ENCODE measurements at places on chromosomes 6 and 20.

- no peak for DNase-seq
These were observed 58.6 kb upstream of the DACT2 start for GRCh38 chr6:168377856-168378832.

- no peak for DNase-seq
These were observed 191.7 kb upstream of the BTBD3 start for GRCh38 chr20:11726026-11726425.

GRCh38 chr20:62795023-62795761, 1.1 kb upstream of the MRGBP start:
- peak; percentile 45 for DNase-seq

GRCh38 chr6:159801935-159802334, 1.9 kb downstream of the PNLDC1 start:
- DNase-seq = no peak

- DNase-seq = no peak
These were observed 68.0 kb downstream of the AIG1 start for GRCh38 chr6:143128681-143129015.

DNA sequence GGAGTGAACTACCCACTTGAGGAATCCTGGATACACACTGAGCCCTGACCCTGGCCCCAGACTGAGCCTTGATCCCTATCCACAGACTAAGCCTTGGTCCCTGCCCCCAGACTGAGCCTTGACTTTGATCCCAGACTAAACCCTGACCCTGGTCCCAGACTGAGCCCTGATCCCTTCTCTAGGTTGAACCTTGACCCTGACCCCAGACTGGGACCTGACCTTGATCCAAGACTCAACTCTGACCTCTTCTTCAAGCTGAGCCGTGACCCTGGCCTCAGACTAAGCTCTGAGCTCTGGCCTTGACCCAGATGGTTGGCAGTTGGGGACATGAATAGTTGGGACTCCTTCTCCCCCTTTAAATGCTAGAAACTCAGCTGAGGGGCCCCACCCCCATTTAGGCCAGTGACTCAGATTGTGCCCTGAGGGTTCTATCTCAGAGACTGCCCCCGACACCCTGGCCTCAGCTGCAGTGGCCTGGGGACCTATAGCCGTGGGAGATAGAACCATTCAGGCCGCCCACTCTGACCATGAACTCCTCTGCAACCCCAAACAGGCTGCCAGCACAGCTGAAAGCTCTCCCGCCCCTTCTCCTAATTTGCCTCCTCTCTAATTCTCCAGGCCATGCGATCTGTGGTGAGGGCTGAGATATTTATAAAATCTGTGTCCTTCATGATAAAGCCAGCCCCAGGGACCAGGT, 84.7 kb downstream of the DLGAP4 start:
- no peak for DNase-seq

- no peak for DNase-seq
These were observed 16.9 kb downstream of the ZNF217 start for GRCh38 chr20:53576586-53577318.

DNA sequence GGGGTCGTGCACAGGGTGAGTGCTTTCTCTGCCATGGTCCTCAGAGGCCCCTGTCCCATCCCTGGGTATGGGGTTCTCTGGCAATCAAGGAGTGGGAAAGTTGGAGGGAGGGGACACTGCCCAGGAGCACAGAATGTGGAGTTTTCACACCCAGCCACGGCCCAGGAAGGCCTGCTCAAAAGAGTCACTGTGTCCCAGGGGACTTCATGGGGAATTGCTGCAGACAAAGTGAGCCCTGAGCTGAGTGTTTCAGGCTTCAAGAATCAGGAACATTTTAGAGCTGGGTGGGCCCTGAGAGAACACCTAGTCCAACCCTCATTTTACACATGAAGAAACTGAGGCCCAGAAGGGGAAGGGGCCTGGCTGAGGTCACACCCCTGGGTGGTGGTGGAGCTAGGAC, 5.7 kb downstream of the MAPK13 start:
- DNase-seq = no peak

- DNase-seq = peak; percentile 40
These were observed 15.9 kb downstream of the GPR31 start for GRCh38 chr6:167141667-167142432.

DNA sequence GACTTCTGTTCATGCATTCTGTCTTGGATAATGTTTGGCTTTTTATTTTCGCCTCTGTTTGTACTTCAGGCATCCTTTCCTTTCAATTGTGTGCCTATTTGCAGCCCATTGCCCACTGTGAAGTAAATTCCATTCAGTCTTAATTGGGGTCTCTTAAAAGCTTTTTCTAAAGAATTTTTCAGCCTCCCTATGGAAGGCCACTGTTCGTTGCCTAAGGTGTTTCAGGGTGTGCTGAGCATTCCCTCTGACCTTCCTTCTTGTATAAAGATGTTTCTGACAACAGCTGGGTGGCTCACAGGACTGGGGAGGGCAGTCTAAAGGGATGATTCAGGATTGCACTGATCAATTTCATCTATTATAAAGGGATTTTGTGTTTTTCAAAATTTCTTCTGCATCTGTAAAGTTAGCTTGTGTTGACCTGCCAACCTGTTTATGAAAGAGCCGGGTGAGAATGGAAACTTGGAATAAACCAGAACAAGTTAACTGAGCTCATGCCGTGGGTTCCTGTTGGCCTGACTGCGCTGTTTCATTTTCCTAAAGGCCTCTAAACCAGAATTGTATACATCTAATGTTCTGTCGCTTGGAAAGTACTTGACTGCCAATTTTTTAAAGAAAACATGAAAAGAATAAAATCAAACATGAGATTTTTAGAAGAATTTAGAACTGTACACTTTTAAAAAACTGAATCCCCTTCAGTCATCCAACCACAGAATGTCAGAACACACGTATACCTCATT, 14.3 kb downstream of the PHACTR2 start:
- DNase-seq = no peak
